Forelimb muscle (tissue), 1 donor: ENCODE measurements at places on chromosomes 12 and 14.

DNA sequence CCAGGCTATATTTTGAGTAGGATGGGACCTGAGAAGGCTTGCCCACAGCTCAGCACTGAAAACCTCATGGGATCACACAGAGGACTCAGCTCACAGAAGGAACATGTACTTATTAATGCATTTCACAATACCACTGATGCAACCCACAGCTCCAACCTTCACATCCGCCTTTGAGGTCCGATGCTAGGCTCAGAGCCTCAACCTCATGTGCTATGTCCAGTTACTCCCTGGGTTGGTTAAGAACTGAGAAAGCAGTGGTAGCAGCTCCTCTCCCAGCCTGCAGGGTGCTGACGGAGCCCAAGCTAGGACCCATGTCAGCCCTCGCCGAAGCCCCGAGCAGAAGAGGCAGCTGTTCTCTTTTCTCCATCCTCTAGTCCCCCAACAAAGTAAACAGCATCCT is 52.9 kb downstream of the SPTB start:
- DNase-seq: no peak

DNA sequence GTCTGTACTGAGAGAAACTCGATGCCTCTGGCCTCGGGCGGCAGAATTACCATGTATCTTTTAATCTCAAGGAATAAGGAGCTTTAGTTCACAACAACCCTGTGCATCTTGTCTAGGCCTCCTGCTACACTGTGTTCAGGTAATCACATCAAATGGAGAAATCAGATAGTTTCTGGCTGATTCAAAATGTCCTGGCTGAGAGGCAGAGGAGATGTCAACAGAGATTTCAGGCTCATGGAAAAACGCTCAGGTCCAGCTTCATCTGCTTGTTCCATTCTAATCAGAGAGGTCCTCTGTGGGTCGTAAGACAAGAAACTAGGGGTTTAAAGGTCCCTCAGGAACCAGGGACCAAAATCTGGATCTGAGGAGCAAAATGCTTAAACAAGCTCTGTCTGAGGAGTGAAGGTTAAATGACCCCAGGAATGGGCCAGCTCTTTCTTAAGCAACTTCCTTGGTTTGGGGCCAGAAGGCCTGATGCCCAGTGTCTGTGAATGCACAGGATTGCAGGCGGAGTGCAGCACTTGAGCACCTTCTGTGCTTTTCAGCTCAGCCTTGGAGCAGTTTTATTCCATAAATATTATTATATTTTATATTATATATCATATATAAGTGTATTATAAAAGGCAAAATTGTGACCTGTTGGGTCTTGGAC is 170.2 kb upstream of the PRICKLE1 start:
- peak; percentile 73 for DNase-seq

DNA sequence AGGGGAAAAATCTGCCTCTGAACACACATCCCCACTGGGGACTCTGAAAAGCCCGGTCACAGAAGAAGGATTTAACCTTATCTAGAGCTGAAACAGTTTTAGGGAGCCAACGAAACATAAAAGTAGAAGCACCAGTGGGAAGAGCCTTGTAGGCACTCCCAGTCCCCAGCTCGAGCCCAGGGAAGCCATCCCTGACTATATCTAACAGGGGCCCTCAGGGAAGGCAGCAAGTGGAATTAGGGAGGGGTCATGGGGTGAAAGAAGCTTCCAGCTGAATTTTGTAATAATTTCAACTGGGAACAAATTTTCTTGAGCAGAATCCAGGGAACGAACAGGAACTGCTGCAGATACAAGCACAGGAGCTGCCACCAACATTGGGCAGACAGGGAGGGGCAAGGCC is 127.8 kb downstream of the BMP4 start:
- DNase-seq: no peak

- DNase-seq: no peak
Measured at GRCh38 chr14:105939810-105940508, 413.6 kb downstream of the TMEM121 start.

GRCh38 chr14:68884031-68885030 is 91.5 kb upstream of the ZFP36L1 start:
- no peak for DNase-seq

GRCh38 chr12:83945871-83946270 is 966.7 kb downstream of the SLC6A15 start:
- DNase-seq: no peak

DNA sequence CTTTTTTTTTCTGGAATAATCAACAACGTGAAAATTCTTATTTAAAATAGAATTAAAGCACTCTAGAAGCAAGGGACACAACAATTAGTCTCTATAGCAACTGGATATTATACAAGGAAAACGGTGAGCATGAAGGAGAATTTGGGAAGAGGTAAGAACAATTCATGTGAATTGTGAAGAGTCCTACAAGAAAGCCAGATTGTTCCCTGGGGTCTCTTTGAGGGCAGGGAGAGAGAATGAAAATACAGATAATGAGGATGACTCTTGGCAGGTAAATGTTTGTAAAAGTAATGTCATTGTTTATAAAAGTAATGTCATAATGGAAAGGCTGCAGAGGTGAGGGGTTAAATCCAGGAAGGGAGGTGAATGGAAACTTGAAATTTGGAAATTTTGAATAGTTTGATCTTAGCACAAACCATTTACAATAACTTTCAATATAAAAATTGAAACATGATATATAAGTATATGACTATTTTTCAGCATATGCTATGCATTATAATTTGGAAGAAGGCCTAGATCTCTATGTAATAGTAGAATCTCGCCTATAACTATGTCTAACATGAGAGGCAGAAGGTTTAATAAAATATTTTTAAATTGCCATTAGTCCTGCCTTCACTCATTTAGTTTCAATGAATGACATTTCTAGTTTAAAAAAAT is 378.8 kb upstream of the DCN start:
- DNase-seq: peak; percentile 50

DNA sequence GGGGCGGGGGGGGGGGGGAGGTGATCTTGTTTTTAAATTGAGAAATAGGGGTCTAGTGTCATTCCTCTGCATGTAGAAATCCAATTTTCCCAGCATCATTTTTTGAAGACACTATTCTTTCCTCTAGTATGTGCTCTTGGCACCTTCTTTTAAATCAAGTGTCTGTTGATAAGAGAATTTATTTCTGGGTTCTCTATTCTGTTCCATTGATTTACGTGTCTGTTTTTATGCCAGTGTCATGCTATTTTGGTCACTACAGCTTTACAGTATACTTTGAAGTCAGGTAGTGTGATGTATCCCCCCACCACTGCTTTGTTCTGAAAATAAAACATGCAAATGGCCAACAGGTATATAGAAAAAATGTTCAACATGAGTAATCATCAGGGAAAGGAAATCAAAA is 252.7 kb downstream of the MED13L start:
- DNase-seq: no peak

GRCh38 chr12:5295151-5295550 is 136.8 kb upstream of the NTF3 start:
- DNase-seq: no peak

- DNase-seq: no peak
Measured at GRCh38 chr12:101599771-101600484, 5.2 kb downstream of the MYBPC1 start.
